Activated effector memory CD4-positive, alpha-beta T cell treated with Interleukin-2 at 50 U/mL for 16 hours (primary cell): ENCODE measurements at places on chromosomes 1 and 21.

DNA sequence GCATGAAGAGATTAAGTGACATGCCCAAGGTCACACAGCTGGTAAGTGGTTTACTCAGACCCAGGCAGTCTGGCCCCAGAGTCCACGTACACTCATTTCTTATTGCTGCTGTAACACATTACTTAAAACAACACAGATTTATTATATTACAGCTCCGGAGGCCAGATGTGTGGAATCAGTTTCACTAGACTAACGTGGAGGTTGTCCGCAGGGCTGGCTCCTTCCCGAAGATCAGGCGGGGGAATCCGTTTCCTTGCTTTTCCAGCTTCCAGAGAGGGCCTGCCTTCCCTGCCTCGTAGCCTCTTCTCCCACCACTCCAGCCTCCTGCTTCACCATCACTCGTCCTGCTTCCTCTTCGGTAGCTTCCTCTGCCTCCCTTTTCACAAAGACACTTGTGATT, 81.2 kb downstream of the KCNN3 start:
- DNase-seq: no peak

- DNase-seq: no peak
These were observed 42.4 kb upstream of the IL19 start for GRCh38 chr1:206727981-206728696.

DNA sequence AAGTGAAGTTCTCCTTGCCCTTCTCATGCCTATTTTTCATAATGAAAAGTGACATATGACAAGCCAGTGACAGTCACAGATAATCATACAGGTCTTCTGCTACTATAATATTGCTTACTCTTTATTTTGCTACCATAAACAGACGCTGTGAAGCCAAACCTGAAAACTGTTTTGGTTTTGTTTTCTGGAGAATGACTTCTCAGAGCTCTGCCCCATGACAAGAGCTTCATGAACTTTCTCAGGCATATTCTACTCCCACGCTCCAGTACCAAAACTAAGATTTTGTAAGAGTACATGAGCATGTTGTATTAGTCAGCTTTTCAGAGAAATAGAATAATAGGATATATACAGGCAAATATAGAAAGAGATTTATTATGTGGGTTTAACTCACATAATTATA, 64.3 kb upstream of the VTCN1 start:
- no peak for DNase-seq

GRCh38 chr1:33713058-33713877, 150.6 kb upstream of the HMGB4 start:
- DNase-seq: no peak

- no peak for DNase-seq
These were observed 1034.1 kb upstream of the PRMT6 start for GRCh38 chr1:106022312-106022902.

- DNase-seq: peak; percentile 62
These were observed 72.1 kb downstream of the SKI start for GRCh38 chr1:2300004-2300771.

GRCh38 chr21:31293986-31294385, 50.1 kb downstream of the TIAM1 start:
- DNase-seq: no peak

- no peak for DNase-seq
These were observed 76.1 kb downstream of the CACHD1 start for GRCh38 chr1:64546013-64546412.

DNA sequence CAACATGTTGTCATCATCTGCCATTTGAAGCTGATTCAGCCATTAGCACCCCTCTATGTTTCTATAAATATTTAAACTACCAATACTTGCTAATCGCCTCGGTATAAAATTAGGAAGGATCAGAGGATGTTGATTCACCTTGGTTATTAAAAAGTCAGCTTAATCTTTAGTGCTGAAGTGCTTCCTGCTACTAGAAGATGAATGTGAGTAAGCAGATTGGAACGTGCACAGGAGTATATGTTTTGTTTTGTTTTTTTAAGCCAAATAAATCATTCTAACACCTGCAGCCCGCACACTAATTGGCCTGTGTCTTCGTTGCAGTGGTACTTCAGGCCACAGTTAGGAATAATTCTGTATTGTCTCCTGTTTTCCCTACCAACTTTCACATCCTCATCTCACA, 485.7 kb downstream of the AJAP1 start:
- DNase-seq: no peak

GRCh38 chr1:94590203-94591137, 48.9 kb upstream of the F3 start:
- DNase-seq: no peak

DNA sequence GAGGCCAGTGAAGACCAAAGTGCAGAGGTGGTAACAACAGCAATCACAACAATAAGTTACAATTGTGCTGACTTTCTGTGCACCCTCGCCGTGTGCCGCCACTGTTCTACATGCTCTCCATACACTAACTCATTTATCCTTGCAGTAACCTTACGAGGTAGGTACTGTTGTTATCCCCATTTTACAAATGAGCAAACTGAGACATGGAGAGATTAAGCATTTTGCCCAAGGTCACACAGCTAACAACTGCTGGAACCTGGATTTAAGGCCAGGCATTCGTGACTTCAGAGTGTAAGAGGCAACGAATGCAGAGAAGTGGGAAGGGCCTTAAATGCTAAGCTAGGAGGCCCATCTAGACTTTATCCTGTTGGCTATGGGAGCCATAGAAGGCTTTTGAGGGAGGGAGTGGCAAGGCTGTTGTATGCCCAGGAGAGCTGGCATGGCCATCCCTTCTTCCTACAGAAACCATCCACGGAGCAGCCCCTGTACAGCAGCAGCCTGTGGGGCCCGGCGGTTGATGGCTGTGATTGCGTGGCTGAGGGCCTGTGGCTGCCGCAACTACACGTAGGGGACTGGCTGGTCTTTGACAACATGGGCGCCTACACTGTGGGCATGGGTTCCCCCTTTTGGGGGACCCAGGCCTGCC, 36.6 kb downstream of the AZIN2 start:
- DNase-seq: no peak

- DNase-seq: no peak
These were observed 8.6 kb downstream of the ST6GALNAC3 start for GRCh38 chr1:76083189-76083588.

- DNase-seq: no peak
These were observed 12.8 kb downstream of the EPHA2 start for GRCh38 chr1:16143005-16143565.

DNA sequence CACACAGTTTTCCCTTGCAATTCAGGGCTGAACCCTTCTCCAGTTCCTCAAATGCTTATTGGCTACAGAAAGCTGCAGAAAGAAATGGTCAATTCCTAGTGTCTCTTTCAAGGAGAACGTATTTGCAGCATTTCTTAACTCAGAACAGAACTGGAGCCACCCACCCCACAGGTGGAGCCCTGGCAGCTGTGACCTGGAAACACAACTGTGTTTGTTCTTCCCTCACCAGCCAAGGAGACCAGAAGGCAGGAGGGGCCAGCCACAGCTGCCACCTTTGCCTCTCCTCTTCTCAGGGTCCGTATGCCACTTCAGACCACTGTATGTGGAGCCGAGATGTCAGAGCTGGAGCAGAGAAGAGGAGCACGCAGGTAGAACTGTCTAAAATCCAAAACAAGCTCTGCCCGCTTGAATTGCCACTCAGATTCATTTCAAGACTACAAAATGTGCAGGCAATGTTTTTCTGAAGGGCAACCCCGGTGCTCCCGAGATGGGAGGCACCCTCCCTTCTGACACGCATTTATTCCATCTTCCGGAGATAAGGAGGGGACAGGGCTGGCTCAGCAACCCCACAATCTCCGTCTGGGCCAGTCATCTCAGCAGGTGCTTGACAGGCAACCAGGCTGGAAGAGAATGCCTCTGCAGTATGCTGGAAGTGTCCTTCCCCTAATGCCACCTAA, 16.7 kb downstream of the CD247 start:
- no peak for DNase-seq

GRCh38 chr1:176989754-176990153, 174.8 kb downstream of the ASTN1 start:
- DNase-seq: no peak
